ENCODE measurements at places on chromosomes 7 and 10.

DNA sequence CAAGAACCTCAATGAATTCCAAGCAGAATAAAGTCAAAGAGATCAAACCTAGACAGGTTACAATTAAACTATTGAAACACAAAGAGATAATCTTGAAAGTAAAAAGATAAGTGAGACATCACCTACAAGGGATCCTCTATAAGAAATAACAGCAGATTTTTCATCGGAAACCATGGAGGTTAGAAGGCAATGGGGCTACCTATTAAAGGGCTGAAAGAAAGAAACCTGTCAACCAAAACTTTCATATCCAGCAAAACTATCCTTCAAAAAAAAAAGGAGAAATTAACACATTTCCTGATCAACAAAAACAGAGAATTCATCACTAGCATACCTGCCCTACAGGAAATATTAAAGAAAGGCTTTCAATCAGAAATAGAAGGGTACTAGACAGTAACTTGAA, 244.9 kb downstream of the ARHGAP12 start:
- DNase-seq = no peak

- no peak for DNase-seq
Observed at GRCh38 chr7:83466956-83467355, 182.0 kb downstream of the SEMA3E start.

- DNase-seq = peak; percentile 41
Observed at GRCh38 chr10:95864906-95865813, 42.6 kb upstream of the CC2D2B start.

DNA sequence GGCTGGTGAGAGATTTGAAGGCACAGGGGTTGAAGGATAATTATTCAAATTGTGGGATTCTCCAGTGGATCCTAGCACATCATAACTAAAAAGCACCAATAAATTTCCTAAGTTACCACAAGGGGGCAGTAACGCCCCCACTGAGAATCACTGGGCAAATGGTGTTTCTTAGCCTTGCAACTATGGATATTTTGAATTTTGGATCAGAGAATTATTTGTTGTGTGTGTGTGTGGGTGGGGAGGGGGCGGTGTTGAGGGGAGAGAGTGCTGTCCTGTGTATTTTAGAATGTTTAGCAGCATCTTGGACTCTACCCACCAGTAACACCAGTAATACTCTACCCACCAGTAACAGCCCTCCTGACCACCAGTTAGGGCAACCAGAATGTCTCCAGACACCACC, 63.3 kb upstream of the PRKG1 start:
- no peak for DNase-seq

- no peak for DNase-seq
Observed at GRCh38 chr7:148398844-148399365, 191.7 kb upstream of the C7orf33 start.

DNA sequence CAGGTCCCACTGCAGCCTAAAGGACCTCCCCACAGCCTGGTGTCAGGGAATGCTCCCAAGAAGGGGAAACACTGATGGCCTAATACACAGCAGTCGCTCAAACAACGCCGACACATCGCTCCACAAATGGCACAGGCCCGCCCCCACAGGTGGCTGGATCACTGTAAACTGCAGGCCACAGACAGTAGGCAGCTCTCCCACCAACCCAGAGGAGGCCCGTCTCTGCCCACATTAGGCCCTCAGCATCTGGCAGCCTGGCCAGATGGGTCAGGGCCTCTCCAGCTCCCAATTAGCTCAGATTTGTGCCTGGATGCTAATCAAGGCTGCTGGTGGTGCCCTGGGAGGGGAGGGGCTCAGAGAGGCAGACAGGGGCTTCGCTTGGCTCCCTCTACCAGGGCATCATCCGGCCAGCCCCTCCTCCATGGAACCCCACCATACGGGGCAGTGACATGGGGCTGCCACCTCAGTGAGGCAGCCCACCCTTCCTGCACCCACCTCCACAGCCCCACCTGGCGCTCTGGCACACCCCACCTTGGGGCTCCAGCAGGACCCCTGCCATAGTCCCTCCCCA, 42.7 kb downstream of the CAMK2B start:
- DNase-seq = no peak

- peak; percentile 78 for DNase-seq
Observed at GRCh38 chr7:43636093-43636492, 53.2 kb downstream of the STK17A start.

DNA sequence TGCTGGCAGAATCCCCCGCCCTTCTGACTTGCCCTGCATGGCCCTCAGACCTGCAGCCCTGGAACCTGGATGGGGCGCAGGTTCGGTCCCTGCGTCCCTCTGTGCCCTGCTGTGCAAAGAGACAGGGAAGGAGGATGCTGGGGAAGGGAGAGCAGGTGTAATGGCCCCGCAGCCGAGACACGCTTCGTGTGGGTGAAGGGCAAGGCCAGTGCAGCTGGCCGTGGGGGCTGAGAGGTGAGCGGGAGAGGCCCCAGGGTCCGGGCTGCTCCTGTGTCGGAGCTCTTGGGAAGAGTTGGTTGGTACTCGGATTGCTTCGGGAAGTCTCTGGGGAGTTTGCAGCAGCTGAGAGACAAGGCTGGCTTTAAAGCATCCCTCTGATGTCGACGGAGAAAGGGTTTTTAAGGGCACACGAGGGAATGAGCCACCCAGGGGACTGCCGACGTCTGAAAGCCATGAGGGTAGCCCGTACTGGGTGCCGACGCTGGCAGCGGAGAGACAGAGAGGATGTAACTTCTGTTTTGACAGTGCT, 6.5 kb downstream of the ELFN1 start:
- DNase-seq = no peak

- DNase-seq = no peak
Observed at GRCh38 chr7:151078233-151079040, 2.2 kb downstream of the FASTK start.

DNA sequence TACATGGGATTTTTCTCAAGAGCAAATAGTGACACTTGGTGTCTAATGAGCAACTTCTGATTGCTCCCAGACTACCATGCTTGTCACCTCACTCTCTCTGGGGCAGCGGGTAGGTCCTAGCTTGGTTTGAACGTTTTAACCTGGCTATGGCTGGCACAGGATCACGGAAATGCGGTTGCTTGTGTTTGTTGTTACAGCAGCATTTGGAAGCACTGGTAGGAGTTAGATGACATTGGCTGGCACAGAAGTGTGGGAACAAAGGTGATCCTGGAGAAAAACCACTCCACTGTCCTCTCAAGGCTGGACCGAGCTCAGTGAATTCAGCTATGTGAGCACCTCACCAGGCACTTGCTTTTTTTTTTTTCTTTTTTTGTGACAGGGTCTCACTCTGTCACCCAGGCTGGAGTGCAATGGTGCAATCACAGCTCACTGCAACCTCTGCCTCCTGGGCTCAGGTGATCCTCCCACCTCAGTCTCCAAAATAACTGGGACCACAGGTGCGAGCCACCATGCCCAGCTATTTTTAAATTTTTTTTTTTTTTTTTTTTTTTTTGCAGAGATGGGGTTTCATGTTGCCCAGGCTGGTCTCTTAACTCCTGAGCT, 3.5 kb upstream of the PFKFB3 start:
- DNase-seq = no peak

DNA sequence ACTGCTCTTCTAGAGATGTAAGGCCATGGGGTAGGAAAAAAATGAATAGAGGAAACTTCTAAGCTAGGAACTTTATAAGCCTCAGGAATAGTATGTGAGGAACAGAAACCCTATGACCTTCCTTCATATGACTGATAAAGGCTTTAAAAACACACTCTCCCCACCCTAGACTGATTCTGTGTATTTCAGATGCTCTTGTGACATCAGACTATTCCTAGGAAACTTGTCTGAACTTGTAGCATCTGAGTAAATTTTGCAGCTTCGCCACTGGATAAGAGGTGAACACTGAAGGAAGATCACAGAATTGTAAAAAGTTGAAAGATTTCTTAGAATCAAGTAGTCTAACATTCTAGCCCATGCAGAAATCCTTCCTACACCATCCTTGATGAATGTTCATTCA, 31.0 kb upstream of the CBLL1 start:
- no peak for DNase-seq

DNA sequence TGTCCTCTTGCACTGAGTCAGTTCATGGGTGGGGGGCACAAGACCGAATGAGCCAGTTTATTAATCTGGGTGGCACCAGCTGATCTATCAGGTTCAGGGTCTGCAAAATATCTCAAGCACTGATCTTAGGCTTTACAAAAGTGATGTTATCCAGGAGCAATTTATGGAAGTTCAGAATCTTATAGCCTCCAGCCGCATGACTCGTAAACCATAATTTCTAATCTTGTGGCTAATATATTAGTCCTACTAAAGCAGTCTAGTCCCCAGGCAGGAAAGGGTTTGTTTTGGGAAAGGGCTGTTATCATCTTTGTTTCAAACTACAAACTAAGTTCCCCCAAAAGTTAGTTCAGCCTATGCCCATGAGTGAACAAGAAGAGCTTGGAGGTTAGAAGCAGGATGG, 33.9 kb downstream of the AKR1C8 start:
- no peak for DNase-seq

- DNase-seq = no peak
Observed at GRCh38 chr7:141157138-141157765, 83.4 kb downstream of the TMEM178B start.

GRCh38 chr7:77826300-77826699, 27.7 kb downstream of the PHTF2 start:
- no peak for DNase-seq

- no peak for DNase-seq
Observed at GRCh38 chr7:82141427-82141826, 302.1 kb downstream of the CACNA2D1 start.

DNA sequence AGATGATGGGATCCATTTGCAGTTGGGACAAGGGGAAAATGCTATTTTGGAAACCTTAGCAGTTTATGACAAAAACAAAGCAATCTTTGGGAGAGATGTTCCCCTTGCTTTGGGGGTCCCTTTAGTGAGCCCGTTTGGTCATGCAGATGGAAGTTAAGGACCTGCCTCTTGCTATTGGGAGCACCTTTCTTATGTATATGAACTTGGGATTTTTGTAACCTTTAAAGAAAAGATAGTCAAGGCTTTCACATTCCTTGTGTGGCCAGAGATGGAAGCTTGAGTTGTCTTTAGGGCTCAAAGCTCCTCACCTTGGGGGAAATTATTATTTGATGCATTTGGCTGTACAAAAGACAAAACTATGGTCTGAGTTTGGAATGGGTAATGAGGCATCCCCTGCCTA, 179.0 kb upstream of the PLPP4 start:
- no peak for DNase-seq

DNA sequence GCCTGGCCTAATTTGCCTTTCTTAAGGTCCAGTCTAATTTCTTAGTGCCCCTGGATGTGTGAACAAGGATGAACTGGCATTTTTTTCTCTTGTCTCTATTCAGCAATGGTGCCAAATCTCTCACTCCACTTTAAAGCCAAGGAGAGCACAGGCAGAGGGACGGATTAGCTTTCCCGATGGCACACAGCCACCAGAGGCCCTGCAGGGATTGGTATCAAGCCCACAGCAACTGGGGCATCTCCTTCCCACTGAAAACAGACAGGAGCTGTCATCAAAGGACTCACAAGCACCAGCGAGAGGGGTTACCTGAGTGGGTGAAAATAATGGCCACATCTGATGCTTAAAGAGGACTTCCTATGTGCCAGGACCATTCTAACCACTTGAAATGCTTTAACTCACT, 83.1 kb downstream of the ITIH5 start:
- DNase-seq = no peak

GRCh38 chr10:42952349-42952748, 124.5 kb upstream of the RET start:
- DNase-seq = no peak

DNA sequence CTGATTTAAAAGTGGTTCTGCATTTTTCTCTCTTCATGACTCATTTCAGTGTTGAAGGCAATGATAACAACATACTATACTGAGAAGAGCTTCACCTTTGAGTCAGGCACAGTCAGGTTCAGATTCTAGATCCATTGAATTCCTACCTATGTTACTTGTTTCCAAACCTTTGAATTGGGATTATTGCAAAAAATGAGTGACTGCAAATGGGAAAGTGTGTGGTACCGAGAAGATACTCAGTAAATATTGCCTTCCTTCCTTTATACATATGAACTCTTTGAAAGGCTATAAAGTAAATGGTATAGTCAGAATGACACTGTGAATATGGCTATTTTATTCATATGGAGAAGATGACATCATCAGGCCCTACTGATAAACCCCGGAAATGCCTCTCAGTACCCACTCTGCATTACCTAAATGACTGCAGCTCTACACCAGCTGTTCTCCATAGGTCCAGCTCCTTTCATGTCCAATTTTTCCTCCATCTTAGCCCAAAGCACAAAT, 66.7 kb upstream of the FGL2 start:
- no peak for DNase-seq

- DNase-seq = no peak
Observed at GRCh38 chr10:117609095-117609795, 66.7 kb downstream of the EMX2 start.

DNA sequence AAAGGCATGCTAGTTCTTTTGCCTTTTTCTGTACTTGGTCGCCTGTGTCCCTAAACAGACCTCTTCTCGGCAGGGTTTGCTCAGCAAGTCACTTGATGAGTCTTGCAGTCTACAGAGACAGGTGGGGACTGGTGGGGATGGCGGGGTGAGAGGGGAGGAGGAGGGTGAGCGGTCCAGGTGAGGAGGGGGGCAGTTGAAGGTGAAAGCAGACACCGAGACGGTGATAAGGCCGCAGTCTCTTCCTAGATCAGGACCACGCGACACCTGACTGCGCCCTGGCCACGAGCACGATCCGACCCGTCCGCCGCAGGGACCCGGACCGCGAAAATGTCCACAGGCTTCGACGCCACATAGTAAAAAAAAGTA, 566 bp downstream of the ASNS start:
- DNase-seq = no peak

- no peak for DNase-seq
Observed at GRCh38 chr7:129247087-129247486, 22.3 kb downstream of the AHCYL2 start.
